ENCODE measurements at places on chromosomes 1 and 21. TPM values are rescaled to one million over a fixed set of nuclear protein-coding genes. Genes with fewer than 3 reads are reported as not detected.

GRCh38 chr1:155050560-155051341 lies at the start of gene ADAM15:
Gene ADAM15 (plus strand): TSS chr1:155051316. CDS start chr1:155051387, 71 bp downstream.
- peaks cover 3% of the 10 kb centered on the region for H3K36me3 ChIP-seq
- H3K27me3 ChIP-seq: no peaks in the 10 kb centered on the region
- H3K4me3 ChIP-seq: peak within 1 kb of the TSS; percentile 84
- H3K4me1 ChIP-seq: peaks cover 30% of the 10 kb centered on the region
- H3K27ac ChIP-seq: peak within 1 kb of the TSS; percentile 80

- H3K36me3 ChIP-seq: no peaks in the 10 kb centered on the region
- no peak overlapping the region for H3K27ac ChIP-seq
- H3K27me3 ChIP-seq: peaks cover 2% of the 10 kb centered on the region
- no peak for DNase-seq
- H3K4me1 ChIP-seq: no peaks in the 10 kb centered on the region
Observed at GRCh38 chr1:107116306-107116790, 24.5 kb upstream of the NTNG1 start.

- H3K4me3 ChIP-seq: no peak overlapping the region
- peaks cover 13% of the 10 kb centered on the region for H3K4me1 ChIP-seq
- peaks cover 3% of the 10 kb centered on the region for H3K36me3 ChIP-seq
- no peak overlapping the region for H3K27ac ChIP-seq
- DNase-seq: no peak
- H3K27me3 ChIP-seq: no peaks in the 10 kb centered on the region
Observed at GRCh38 chr1:41705798-41706197, 212.9 kb downstream of the HIVEP3 start.

DNA sequence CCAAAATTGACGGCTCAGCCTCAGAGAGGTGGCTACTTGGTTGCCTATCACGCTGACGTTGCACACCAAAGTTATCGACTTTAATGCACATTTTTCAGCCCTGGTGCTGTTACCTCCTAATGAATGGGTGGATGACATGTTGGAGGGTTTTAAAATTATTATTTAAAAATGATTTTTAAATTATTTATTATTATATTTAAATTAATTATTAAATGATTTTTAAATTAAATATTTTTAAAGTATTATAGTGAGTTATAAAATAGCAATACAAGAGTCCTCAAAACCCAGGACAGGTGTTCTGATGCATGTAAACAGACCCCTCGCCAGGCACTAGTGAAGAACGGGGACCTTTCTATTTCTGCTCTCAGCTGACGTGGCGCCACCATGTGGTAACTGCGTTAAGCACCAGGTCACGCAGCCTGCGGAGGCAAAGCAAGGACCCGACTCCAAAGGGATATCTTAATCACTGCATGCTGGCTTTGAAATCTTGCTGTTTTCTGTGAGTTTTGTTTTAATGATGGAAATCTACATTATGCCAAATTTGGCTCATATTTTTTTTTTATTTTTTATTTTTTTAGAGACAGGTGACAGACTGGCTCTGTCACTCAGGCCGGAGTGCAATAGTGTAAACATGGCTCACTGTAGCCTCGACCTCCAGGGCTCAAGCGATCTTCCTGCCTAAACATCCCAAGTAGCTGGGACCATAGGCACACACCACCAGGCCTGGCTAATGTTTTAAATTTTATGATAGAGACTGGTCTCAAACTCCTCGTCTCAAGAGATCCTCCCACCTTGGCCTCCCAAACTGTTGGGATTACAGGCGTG lies 22.6 kb downstream of the CASP9 start:
- H3K4me1 ChIP-seq: no peaks in the 10 kb centered on the region
- peak; percentile 66 for DNase-seq
- no peaks in the 10 kb centered on the region for H3K27me3 ChIP-seq
- H3K4me3 ChIP-seq: no peak overlapping the region
- H3K36me3 ChIP-seq: peaks cover 17% of the 10 kb centered on the region
- no peak overlapping the region for H3K27ac ChIP-seq

DNA sequence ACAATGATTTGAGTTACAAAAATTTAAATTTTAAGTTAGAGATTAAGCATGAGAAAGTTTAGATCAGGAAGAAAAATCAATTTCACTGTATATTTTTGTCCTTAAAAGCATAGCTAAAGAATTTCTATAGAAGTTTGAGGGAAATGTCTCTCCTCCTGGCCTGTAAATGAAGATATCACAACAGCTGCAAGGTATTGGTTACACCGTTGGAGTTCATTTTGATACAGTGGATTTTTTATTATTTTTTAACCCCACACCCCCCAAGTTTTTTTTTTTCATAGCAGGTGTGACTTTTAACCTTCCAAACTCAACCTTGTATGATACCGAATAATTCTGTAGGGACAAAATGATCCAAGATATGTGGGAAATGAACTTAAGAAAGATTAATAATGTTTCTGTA lies 156.3 kb downstream of the DISP1 start:
- H3K4me1 ChIP-seq: peaks cover 7% of the 10 kb centered on the region
- DNase-seq: no peak
- no peaks in the 10 kb centered on the region for H3K36me3 ChIP-seq
- no peak overlapping the region for H3K27ac ChIP-seq
- no peak overlapping the region for H3K4me3 ChIP-seq

DNA sequence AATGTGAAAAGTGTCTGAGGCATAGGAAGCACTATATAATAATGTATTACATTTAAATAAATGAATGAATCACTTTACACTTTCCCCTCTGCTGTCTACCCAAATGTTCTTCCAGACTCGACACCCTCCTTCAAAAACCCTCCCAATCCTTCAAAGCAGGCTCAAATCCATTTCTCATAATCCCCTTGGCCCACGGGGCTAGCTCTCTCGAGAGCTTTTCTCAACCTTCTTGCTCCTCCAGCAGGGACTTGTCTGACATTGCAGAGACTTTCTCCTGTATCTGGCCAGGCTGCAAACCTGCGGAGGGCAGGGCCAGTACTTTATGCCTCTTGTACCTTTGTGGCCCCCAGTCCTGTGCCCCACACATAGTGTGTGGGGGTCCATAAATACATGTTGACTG lies 14.1 kb upstream of the CNTN2 start:
- no peak for DNase-seq
- peaks cover 4% of the 10 kb centered on the region for H3K27me3 ChIP-seq
- no peak overlapping the region for H3K27ac ChIP-seq
- no peak overlapping the region for H3K4me3 ChIP-seq

- DNase-seq: no peak
- H3K36me3 ChIP-seq: peaks cover 3% of the 10 kb centered on the region
Observed at GRCh38 chr21:31374395-31374794, 30.3 kb upstream of the TIAM1 start.

DNA sequence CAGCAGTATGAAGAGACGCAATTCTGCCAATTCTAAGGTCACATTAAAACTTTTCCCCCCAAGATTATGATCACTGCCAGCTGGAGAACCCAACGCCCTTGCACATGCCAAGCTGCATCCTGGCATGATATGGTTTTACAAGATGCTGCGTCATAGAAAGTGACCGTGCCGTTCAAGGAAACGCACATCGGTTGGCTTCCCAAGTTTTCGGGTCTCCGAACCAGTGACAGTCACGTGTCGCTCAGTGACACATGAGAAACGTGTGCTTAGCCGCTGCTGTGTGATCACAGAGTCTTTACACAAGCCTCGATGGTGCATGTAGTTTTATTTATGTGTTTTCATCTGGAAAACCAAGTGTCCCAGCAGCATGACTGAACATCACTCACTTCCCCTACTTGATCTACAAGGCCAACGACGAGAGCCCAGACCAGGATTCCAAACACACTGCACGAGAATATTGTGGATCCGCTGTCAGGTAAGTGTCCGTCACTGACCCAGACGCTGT lies 7.4 kb downstream of the SMIM1 start:
- H3K36me3 ChIP-seq: peaks cover 32% of the 10 kb centered on the region
- H3K4me3 ChIP-seq: no peak overlapping the region
- H3K4me1 ChIP-seq: peaks cover 3% of the 10 kb centered on the region
- H3K27me3 ChIP-seq: no peaks in the 10 kb centered on the region

Gene B3GALT2
- total RNA-seq: 4.1 TPM

Gene C1orf53
- total RNA-seq: not detected

Gene FLG2
- not detected for total RNA-seq

All from activated CD4-positive, alpha-beta memory T cell treated with anti-CD3 and anti-CD28 coated beads, Interleukin-2, amount 10 ng/mL, durations not matched to agents 7 days and 5 days (primary cell).